Upper lobe of left lung (tissue), 6 donors: ENCODE measurements at places on chromosomes 6 and 20.

DNA sequence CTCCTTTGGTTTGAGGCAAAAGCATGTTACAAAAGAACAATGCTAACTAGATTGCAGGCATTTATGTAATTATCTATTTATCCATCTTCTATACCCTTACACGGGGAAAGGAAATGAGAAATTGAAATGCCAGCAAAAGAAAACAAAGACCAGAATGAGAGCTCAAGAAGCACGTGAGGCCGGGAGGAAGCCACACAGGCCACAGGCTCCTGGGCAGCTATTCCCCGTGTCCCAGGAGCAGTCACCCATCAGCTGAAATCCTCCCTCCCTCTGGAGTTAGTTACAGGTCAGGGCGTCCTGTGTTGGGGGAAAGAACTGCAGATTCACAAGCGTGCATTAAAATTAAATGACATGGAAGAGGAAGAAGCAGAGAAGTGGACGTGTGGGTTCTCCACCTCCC is 64.7 kb upstream of the RPS6KA2 start:
- H3K4me3 ChIP-seq, result no peak overlapping the region
- H3K27me3 ChIP-seq, result no peaks in the 10 kb centered on the region
- H3K36me3 ChIP-seq, result no peaks in the 10 kb centered on the region
- peaks cover 9% of the 10 kb centered on the region for H3K4me1 ChIP-seq
- peak overlapping the region; percentile 42 for H3K27ac ChIP-seq

DNA sequence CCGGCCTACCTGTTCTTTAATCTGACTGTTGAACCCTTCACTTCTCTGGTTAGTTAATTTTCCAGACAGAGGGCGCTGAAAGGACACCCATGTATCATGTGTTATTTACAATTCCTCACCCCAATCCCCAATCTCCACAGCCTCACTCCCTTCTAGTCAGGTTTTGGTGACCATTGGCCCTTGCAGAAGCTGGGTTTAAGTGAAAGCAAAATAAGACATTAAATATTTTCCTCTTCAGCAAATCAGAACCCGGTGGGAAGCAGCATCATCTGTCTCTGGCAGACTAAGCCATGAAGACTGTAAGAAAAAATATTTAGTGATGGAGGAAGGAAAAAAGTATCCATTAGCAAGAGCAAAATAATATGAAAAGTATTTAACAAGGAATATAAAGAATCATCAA is 9.4 kb upstream of the HLA-DQA1 start:
- peak; percentile 76 for DNase-seq
- H3K36me3 ChIP-seq, result no peaks in the 10 kb centered on the region
- no peak overlapping the region for H3K27ac ChIP-seq
- no peak overlapping the region for H3K4me3 ChIP-seq

- H3K27me3 ChIP-seq, result no peaks in the 10 kb centered on the region
- no peak overlapping the region for H3K27ac ChIP-seq
- peaks cover 33% of the 10 kb centered on the region for H3K4me1 ChIP-seq
- H3K36me3 ChIP-seq, result no peaks in the 10 kb centered on the region
- no peak for DNase-seq
Observed at GRCh38 chr20:25549843-25550477, 35.4 kb downstream of the NINL start.

DNA sequence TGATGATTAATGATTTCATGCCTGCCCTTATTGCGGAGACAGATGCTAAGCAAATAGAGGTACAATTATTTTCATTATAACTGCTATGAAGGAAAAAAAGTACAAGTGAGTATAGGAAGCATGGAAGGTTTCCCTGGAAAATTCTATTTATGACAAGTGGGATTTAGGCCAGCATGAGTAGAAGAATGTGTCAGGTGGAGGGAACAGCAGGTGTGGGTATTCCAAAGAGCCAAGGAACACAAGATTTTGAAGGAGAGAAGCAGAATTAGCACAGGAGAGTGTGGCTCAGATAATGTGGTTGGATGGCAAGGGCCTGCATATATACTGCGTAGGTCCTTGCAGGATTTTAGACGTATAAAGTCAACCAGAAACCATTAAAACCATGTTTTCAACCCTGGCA is 11.4 kb downstream of the PLCB1 start:
- H3K36me3 ChIP-seq, result no peaks in the 10 kb centered on the region
- H3K4me3 ChIP-seq, result no peak overlapping the region
- peaks cover 8% of the 10 kb centered on the region for H3K4me1 ChIP-seq
- H3K27me3 ChIP-seq, result no peaks in the 10 kb centered on the region

GRCh38 chr6:47532981-47533585 is 55.5 kb downstream of the CD2AP start:
- peaks cover 8% of the 10 kb centered on the region for H3K4me1 ChIP-seq
- DNase-seq, result no peak
- no peak overlapping the region for H3K4me3 ChIP-seq

- no peaks in the 10 kb centered on the region for H3K36me3 ChIP-seq
- no peak overlapping the region for H3K27ac ChIP-seq
- peaks cover 8% of the 10 kb centered on the region for H3K4me1 ChIP-seq
- no peak overlapping the region for H3K4me3 ChIP-seq
Observed at GRCh38 chr6:16227048-16227562, 11.3 kb upstream of the GMPR start.

DNA sequence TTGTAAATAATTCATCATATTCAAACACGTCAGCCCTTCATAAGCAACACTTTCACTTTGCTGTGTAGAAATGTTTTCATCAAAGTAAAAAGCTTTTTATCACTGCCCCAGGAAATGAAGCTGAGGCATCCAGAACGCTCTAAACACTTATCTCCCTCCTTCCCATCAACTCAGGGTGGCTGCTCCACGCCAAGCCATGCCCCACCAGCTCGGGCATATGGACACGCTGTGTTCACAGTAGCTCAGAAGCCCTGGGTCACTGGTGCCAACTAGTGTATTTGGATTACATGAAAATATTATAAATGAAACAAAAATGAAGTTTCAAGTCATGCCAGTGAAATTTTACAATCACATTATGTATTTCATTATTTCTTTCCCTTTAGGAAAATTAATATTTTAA is 10.3 kb downstream of the PDE10A start:
- H3K36me3 ChIP-seq, result no peaks in the 10 kb centered on the region
- H3K27ac ChIP-seq, result no peak overlapping the region
- DNase-seq, result no peak
- no peaks in the 10 kb centered on the region for H3K4me1 ChIP-seq

GRCh38 chr20:50762435-50763220 is 31.2 kb downstream of the PARD6B start:
- no peaks in the 10 kb centered on the region for H3K36me3 ChIP-seq
- no peak for DNase-seq
- H3K27ac ChIP-seq, result peak overlapping the region; percentile 86
- no peaks in the 10 kb centered on the region for H3K27me3 ChIP-seq
- no peak overlapping the region for H3K4me3 ChIP-seq

- DNase-seq, result no peak
- H3K4me1 ChIP-seq, result no peaks in the 10 kb centered on the region
- no peaks in the 10 kb centered on the region for H3K27me3 ChIP-seq
- H3K4me3 ChIP-seq, result no peak overlapping the region
- no peak overlapping the region for H3K27ac ChIP-seq
Observed at GRCh38 chr20:14951707-14952418, 614.5 kb upstream of the FLRT3 start.

DNA sequence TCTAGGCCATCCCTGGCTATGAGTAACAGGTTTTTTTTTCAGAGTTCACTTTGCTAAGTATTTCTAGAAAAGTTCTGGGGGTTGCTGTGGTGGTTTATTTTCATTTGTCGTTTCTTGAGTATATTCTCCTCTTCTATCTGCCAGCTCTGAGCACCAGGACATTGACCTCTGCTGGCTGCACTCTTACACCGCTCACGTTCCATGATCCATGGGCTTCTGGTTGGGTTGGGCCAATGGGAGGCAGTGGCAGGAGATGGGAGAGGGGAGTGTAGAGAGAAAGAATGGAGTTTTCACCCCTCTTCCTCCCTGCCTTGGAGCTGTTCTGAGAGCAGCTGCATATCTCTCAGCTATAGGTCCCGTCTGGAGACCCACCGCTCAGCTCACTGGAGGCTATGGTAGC is 161.0 kb upstream of the ATXN1 start:
- no peak for DNase-seq
- H3K27ac ChIP-seq, result no peak overlapping the region
- H3K36me3 ChIP-seq, result no peaks in the 10 kb centered on the region
- H3K4me3 ChIP-seq, result no peak overlapping the region
- H3K4me1 ChIP-seq, result peaks cover 3% of the 10 kb centered on the region
- no peaks in the 10 kb centered on the region for H3K27me3 ChIP-seq

DNA sequence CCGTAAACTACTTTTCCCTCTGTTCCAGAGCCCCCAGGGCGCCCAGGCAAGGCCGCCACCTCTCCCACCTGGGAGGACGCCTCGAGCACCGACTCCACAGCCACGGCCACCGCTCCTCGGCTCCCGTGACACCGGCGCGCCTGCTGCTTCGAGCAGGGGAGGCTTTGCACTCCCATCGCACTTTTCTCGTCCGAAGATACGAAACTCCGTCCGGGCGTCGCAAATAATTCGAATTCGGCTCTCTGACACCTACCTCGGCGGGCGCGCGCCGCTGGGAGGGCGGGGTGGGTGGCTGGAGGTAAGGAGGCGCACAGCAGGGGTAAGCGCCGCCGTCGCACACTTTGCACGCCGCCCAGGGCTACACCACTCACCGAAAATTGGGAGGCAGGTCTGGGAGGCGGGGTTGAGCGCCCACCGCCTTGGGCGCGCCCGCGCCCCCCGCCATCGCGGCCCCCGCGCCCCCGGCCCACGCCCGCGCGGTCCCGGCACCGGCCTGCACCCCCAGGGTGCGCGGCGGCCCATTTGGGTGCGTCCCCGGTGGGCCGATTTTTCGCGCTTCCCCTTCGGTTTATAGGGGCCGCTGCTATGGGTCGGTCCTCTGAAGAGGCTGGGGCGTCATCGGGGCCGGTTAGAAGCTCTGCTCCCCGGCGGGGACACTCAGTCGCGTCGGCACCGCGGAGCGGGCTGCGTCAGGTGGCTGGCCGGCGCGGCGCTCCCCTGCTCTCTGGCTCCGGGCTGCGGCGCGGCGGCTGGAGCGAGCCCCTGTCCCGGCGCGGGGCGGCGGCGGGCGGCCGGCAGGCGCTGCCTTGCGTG is 36.2 kb downstream of the GNAS start:
- DNase-seq, result peak; percentile 78
- H3K4me3 ChIP-seq, result peak overlapping the region; percentile 73
- H3K4me1 ChIP-seq, result peaks cover 19% of the 10 kb centered on the region
- H3K36me3 ChIP-seq, result no peaks in the 10 kb centered on the region
- no peaks in the 10 kb centered on the region for H3K27me3 ChIP-seq
- peak overlapping the region; percentile 97 for H3K27ac ChIP-seq

GRCh38 chr20:10381477-10381876 is 52.5 kb downstream of the MKKS start:
- DNase-seq, result no peak
- H3K27ac ChIP-seq, result no peak overlapping the region
- no peaks in the 10 kb centered on the region for H3K27me3 ChIP-seq
- H3K36me3 ChIP-seq, result no peaks in the 10 kb centered on the region
- H3K4me1 ChIP-seq, result no peaks in the 10 kb centered on the region
- H3K4me3 ChIP-seq, result no peak overlapping the region

GRCh38 chr20:51924509-51924908 is 122.2 kb upstream of the SALL4 start:
- H3K4me1 ChIP-seq, result no peaks in the 10 kb centered on the region
- no peaks in the 10 kb centered on the region for H3K27me3 ChIP-seq
- H3K36me3 ChIP-seq, result no peaks in the 10 kb centered on the region
- H3K4me3 ChIP-seq, result no peak overlapping the region
- H3K27ac ChIP-seq, result no peak overlapping the region

- no peak overlapping the region for H3K27ac ChIP-seq
- peaks cover 37% of the 10 kb centered on the region for H3K36me3 ChIP-seq
- DNase-seq, result no peak
- no peaks in the 10 kb centered on the region for H3K27me3 ChIP-seq
- peaks cover 3% of the 10 kb centered on the region for H3K4me1 ChIP-seq
Observed at GRCh38 chr20:57649617-57650015, 29.4 kb upstream of the ZBP1 start.

GRCh38 chr20:1809131-1809572 is 86.1 kb upstream of the SIRPA start:
- H3K36me3 ChIP-seq, result no peaks in the 10 kb centered on the region
- no peak for DNase-seq
- peaks cover 40% of the 10 kb centered on the region for H3K4me1 ChIP-seq
- H3K27ac ChIP-seq, result no peak overlapping the region

- no peak overlapping the region for H3K27ac ChIP-seq
- H3K27me3 ChIP-seq, result no peaks in the 10 kb centered on the region
- peaks cover 40% of the 10 kb centered on the region for H3K4me1 ChIP-seq
- H3K4me3 ChIP-seq, result no peak overlapping the region
Observed at GRCh38 chr20:17646209-17646960, 35.7 kb downstream of the RRBP1 start.

DNA sequence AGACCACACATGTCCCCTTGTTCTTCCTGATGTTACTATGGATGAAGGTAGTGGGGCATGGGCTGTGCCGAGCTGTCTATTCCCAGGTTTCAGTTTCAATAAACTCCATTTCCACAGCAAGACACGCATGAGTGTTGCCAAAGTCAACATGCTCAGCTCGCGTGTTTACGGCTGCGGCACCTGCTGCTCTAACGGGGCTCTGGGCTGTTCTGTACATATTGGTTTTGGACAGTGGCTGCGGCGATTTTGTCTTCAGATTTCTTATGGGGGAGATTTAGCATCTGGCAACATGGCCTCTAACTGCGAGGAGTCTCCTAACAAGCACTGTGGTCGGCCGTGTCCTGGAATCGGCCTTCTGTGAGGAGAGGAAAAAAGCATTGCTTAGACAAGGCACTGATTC is 58.6 kb downstream of the TMEM242 start:
- no peaks in the 10 kb centered on the region for H3K36me3 ChIP-seq
- no peaks in the 10 kb centered on the region for H3K27me3 ChIP-seq
- no peak for DNase-seq
- H3K4me1 ChIP-seq, result peaks cover 11% of the 10 kb centered on the region
- H3K27ac ChIP-seq, result no peak overlapping the region

- no peaks in the 10 kb centered on the region for H3K27me3 ChIP-seq
- H3K36me3 ChIP-seq, result peaks cover 20% of the 10 kb centered on the region
- no peak for DNase-seq
- peak overlapping the region; percentile 35 for H3K27ac ChIP-seq
- H3K4me1 ChIP-seq, result peaks cover 6% of the 10 kb centered on the region
- no peak overlapping the region for H3K4me3 ChIP-seq
Observed at GRCh38 chr6:152318278-152318677, 318.9 kb downstream of the SYNE1 start.

- no peaks in the 10 kb centered on the region for H3K4me1 ChIP-seq
- no peaks in the 10 kb centered on the region for H3K27me3 ChIP-seq
- H3K4me3 ChIP-seq, result no peak overlapping the region
Observed at GRCh38 chr6:38020593-38020992, 201.1 kb downstream of the ZFAND3 start.

GRCh38 chr20:9103955-9104354 is 35.1 kb downstream of the PLCB4 start:
- no peak overlapping the region for H3K4me3 ChIP-seq
- no peak for DNase-seq
- no peaks in the 10 kb centered on the region for H3K4me1 ChIP-seq
- no peak overlapping the region for H3K27ac ChIP-seq

- DNase-seq, result peak; percentile 85
- H3K4me3 ChIP-seq, result no peak overlapping the region
- no peaks in the 10 kb centered on the region for H3K36me3 ChIP-seq
- peak overlapping the region; percentile 92 for H3K27ac ChIP-seq
Observed at GRCh38 chr20:32052778-32053362, 828 bp downstream of the HCK start.

- H3K36me3 ChIP-seq, result peaks cover 13% of the 10 kb centered on the region
- no peak overlapping the region for H3K27ac ChIP-seq
- peaks cover 10% of the 10 kb centered on the region for H3K4me1 ChIP-seq
- no peak overlapping the region for H3K4me3 ChIP-seq
- DNase-seq, result no peak
Observed at GRCh38 chr6:152127432-152128165, 320.1 kb downstream of the ESR1 start.

GRCh38 chr6:42742116-42742894 is 3.6 kb downstream of the TBCC start:
- no peak overlapping the region for H3K27ac ChIP-seq
- no peaks in the 10 kb centered on the region for H3K36me3 ChIP-seq
- no peak overlapping the region for H3K4me3 ChIP-seq
- DNase-seq, result no peak
- peaks cover 14% of the 10 kb centered on the region for H3K4me1 ChIP-seq
- H3K27me3 ChIP-seq, result no peaks in the 10 kb centered on the region
